ENCODE measurements at places on chromosomes 1 and 21.
A peak's percentile ranks its signal among the peaks of the same experiment; 100 is the strongest.

DNA sequence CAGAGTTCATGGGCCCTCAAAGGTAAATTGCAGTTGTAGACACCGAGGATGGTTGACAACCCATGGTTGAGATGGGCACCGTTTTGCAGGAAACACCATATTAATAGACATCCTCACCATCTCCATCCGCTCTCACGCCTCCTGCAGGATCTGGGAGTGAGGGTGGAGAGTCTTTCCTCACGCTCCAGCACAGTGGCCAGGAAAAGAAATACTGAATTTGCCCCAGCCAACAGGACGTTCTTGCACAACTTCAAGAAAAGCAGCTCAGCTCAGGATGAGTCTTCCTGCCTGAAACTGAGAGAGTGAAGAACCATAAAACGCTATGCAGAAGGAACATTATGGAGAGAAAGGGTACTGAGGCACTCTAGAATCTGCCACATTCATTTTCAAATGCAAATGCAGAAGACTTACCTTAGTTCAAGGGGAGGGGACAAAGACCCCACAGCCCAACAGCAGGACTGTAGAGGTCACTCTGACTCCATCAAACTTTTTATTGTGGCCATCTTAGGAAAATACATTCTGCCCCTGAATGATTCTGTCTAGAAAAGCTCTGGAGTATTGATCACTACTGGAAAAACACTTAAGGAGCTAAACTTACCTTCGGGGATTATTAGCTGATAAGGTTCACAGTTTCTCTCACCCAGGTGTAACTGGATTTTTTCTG is 9.3 kb downstream of the SLAMF8 start:
- DNase-seq: no peak

GRCh38 chr1:212118872-212119260 is 83.3 kb downstream of the DTL start:
- no peak for DNase-seq

- no peak for DNase-seq
These were observed 33.9 kb downstream of the LRRC40 start for GRCh38 chr1:70171512-70171911.

GRCh38 chr1:241701483-241702295 is 49.6 kb downstream of the WDR64 start:
- peak; percentile 40 for DNase-seq

DNA sequence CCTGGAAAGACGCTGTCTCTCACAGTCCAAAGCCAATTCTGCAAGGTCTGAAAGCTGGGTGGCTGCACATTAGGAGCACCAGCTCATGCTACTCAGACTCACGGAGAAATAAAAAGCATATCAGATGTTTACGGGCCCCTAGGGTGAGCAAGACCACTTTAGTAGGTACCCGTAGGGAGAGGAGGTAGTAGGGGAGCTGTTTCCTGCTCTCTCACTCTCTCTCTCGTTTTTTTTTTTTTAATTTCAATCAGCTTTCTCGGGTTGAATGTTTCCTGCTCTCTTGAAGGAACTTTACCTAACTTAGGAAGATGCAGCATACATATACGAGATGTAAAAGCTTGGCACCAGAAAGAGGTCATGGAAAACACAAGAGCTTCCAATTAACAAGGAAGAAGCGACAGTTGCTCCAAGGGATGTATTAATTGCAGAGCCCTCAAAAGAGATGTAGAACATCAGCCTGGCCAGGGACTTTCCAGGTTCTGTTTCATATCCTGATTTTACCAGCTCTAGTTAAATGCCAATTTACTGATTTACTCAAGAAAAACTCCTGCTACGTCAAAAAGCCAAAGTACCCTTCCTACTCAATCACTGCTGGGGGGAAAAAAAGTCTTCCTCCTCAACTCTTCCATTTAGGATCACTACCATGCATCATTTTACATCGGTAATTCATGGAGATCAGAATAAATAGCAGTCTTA is 3.1 kb downstream of the LORICRIN start:
- no peak for DNase-seq

DNA sequence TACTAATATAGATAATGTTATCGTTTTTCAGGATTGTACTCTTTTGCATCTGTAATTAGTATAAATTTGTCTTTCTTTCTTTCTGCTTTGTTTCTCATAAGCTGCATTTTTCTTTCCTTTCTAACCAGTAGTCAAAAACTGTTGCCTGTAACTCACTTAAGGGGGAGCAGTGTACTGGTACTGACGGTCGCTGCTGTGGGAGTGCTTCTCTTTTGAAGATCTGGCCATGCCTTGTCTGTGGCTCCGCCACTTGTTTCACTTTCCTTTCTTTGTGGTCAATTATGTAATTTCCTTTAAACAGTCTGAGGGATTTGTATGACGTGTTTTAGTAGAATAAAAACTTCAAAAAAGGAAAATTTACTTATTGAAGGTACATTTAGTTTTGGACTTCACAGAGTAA is 37.0 kb downstream of the MIA3 start:
- no peak for DNase-seq

GRCh38 chr1:14800500-14801076 is 202.1 kb downstream of the KAZN start:
- no peak for DNase-seq

DNA sequence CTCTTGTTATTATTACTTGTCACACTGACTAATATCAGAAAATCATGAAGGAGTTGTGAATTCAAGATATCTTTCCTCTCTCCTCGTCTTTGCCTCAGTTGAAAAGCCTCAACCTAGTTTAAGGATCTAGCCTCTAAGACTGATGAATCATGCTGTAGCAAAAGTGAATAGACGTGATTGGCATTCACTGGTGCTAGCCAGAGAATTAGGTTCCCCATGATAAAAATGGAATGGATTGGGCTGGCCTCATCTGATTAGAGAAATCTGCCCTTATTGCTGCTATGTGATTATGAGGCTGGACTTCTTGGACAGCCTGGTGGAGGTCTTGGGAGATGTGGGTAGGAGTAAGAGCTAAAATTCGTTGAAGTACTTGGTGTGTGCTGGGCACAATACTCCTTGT is 208.2 kb downstream of the BACH1 start:
- DNase-seq: no peak

DNA sequence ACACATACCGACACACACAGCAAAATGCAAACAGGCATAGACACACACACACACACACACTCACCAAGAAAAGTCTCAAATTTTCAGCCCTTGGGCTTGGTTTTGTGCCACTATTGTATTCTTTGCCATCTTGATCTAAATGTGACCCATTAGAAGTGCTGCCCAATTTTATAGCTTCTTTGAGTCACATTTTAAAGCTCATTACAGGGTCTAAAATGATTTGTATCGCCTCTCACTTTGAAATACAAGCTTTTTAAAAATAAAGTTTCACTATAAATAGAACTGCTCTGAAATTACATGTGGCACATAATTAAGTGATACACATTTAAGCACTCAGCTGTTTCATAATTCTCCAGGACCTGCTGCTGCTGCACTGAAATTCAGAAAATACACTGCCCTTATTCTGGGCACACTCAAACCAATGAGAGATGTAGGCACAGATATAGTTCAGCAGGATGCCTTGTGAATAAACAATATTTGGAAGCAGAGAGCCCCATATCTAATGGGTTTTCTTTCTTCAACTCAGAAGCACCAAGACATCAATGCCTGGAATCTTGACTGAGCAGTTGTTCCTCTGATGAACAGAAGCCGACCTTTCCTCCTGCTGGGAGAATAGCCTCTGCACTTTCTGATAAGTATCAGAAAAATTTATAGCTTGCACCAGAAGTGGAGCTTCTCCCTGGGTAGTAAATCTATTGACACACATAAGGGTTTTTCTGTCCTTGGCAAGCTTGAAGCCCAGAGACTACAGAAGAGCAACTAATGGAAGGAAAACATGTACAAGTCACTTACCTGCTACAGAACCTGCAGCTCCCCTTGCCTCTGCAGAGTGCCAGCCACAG is 37.0 kb upstream of the PLPPR4 start:
- no peak for DNase-seq

DNA sequence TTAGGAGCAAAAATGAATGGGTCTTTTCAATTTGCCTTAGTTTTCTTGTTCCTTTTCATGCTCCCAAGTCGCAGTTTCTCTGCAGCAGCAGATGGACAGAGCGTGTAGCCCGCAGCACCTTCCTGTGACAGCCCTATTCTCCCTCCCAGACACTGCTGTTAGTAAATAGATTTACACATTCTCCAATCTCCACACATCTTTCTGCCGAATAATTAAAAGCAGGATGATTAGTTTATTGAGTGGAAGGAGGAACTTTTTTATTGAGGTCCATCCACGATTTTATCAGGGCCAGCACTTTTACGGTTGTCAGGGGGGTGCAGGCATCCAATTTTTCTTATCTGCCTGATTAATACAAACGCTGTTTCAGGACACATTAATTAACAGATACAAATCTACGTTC is 98.2 kb upstream of the USH2A start:
- DNase-seq: no peak

DNA sequence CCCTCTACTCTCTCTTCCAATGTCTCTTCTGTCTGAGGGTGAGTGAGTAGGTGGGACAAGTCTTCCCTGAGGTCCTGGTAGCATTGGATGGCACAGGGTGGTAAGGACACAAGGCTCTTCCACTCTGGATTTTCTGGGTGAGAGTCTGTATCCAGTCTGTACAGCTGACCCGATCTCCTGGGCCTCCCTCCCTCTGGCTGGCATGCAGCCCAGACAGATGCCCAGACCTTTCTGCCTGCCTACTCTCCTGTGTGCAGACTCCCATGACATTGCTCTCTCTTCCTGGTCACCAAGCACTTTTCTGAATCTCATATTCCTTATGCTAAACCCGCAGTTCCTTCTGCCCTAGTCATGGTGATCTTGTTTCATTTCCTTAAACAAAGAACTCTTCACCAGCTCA is 100.3 kb downstream of the GRIK3 start:
- no peak for DNase-seq

DNA sequence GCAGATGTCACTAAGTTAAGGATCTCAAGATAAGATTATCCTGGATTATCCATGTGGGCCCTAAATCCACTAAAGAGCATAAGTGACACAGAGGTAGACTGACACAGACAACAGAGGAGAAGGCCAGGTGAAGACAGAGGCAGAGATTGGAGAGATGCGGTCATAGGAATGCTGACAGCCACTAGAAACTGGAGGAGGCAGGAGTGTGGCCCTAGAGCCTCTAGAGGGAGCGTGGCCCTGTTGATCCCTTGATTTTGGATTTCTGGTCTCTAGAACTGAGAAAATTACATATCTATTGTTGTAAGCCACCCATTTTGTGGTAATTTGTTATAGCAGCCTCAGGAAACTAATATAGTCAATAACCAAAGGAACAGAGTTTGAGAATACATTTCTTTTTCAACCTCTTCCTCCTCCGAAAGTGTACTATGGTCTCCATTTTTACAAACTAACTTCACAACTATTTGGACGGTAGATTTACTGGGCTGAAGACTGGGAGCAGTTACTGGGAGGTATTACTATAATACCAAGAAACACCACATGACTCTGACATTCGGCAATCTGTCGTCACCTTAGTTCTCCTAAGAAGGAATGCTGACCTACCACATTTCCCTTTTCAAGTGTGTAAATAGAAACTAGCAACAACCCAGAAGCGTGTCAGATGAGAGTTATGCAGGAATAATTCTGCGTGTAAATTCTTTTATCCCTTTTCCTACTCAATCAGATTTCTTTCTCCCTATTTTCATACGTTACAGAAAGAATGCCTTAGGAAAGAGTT is 116.0 kb upstream of the ZNHIT6 start:
- DNase-seq: no peak

- DNase-seq: no peak
These were observed 59.9 kb downstream of the TNN start for GRCh38 chr1:175127565-175127964.

GRCh38 chr1:111199881-111200801 is at the start of gene DENND2D:
Gene DENND2D (minus strand): TSS chr1:111200646. CDS start chr1:111200459, 187 bp downstream.
- no peak for DNase-seq

GRCh38 chr1:210260096-210260495 is 27.5 kb downstream of the SERTAD4 start:
- peak; percentile 46 for DNase-seq

DNA sequence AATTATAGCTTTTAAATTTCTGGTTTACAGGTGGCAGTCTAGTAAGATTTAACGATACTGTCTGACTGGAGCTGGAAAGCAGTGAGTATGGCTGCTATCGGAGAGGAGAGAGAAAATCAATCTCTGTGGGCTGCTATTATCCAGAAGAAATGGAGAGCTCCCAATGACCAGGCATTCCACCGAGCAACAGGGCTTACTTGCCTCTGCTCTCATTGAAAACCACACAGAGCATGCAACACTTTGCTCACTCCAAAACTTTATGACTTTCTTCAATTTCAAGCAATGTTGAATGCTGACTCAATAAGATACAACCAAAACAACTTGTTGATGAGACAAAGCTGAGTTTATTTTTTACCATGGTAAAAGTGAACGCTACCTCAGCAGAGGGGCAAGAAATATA is 337.0 kb upstream of the NCAM2 start:
- DNase-seq: no peak

DNA sequence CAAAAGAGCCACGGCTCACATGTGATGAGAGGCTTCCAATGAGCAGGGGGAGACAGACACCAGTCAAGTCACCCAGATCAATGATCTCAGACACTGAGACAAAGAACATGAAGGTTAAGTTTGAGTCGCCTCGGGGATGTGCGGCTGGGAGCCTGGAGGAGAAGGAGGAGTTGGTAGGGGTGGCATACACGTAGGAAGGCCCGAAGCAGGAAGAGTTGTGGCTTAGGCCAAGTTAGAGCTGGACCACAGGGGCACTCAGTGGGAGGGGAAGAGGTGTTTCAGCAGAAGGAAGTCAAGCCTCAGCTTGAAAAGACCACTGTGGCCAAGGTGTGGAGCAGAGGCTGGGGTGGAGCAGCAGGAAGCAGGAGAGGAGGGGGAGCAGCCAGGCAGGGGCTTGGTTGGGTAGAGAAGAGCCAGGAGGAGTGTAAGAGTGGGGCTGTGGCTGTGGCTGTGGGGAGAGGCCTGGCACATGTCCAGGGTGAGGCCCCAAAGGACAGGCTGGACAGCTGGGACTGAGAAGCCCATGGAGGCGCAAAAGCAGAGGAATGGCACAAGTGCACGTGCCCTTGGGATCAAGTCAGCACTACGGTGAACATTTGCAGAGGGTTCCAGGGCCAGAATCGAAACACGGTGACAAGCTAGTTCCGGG is 27.6 kb downstream of the CTNNBIP1 start:
- DNase-seq: no peak

- no peak for DNase-seq
These were observed 211.1 kb downstream of the CAMTA1 start for GRCh38 chr1:6996371-6996770.

All from skin of body (tissue), 3 donors.